ENCODE measurements at places on chromosomes 6 and 20. TPM values are rescaled to one million over a fixed set of nuclear protein-coding genes. Genes with fewer than 3 reads are reported as not detected.

COL10A1 gene
- 0.70 TPM for polyA plus RNA-seq

TXLNB gene
- 0.04 TPM for polyA plus RNA-seq

DEFB121 gene
- not detected for polyA plus RNA-seq

MAP7 gene
- 0.19 TPM for polyA plus RNA-seq

PI3 gene
- polyA plus RNA-seq: not detected

ITPA gene
- 52.6 TPM for polyA plus RNA-seq

NT5E gene
- polyA plus RNA-seq: 178 TPM

SLA2 gene
- not detected for polyA plus RNA-seq

LKAAEAR1 gene
- polyA plus RNA-seq: 0.16 TPM

HS3ST5 gene
- not detected for polyA plus RNA-seq

DNA sequence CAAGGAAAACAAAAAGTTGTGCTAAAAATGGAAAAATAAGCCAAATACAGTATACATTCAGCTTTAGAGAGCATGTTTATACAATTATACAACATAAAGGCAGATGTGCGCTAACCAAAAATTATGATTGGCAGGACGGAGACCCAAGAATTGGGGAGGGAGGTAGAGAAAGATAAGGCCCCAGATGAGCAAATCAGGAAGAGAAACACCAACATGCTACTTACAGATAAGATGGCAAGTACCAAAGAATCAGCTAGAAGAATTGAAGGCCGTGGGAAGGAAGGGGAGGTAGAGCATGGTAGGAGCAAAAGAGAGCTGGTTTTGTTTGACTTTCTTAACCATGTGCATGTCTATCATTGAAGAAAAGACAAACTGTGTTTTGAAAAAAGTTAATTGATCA is 45.4 kb downstream of the PRND start:
- no peak for DNase-seq

- peak; percentile 95 for DNase-seq
Observed at GRCh38 chr20:45336530-45337366, 11.5 kb downstream of the SDC4 start.

- peak; percentile 16 for DNase-seq
Observed at GRCh38 chr6:106628658-106629102, 618 bp downstream of the RTN4IP1 start.

DNA sequence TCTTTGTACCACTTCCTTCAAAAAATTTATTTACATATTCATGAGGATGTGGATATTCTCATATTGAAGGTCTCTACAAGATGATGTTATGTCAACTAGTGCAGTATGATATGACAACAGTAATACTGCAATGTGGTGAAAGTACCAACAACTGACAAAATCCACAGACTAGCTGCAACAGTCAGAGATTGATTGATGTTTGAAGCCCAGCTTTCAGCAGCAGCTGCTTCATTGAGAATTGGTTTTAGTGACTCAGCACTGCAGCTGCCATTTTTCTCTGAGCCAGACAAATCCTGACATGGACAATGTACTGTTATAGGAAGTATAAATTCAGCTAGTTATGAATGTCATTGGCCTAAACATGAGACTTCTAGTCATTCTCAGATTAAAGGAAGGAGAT is 53.8 kb downstream of the PKIB start:
- DNase-seq: no peak

DNA sequence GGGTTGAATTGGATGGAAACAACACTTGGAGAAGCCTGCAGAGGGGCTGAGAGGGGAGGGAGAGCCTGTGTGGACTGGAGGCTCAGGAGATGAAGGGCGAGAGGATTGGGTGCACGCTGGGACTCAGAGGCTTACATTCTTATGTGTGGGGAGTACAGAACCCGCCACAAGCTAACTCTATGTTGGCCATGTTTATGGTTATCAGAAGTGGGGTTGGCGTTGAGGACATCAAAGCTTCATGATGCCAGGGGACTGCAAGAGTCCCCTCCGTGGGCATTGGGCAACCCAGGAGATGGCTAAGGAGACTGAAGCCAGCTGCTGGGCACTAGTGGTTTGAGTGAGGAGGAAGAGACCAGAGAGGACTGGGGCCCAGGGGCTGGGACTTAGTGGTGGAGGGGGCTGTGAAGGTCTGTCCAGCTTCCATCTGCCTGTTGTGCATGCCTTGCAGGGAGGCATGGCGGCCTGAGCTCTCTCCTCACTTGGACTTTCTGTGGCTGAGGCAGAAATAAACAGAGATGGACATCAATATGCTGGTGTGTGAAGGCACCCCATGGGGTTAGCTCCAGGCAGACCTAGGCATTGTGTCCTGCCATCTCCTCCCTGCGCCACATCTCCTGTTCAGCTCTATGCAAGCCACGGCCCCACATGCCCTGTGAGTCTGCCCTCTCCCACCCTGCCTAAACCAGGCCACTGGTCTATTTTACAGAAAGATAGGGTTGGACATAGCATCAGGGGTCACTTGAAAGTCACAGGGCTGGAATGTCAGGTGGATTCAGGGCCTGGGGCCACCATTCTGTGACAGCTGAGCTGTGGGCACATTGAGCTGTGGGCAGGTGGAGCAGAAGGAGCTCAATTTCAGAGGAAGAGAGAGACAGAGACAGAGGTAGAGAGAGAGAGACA is 61.6 kb downstream of the PHACTR3 start:
- no peak for DNase-seq

GRCh38 chr6:119542037-119542436 is 192.5 kb upstream of the MAN1A1 start:
- no peak for DNase-seq

- DNase-seq: no peak
Observed at GRCh38 chr6:75363304-75363703, 78.7 kb upstream of the TMEM30A start.

- DNase-seq: no peak
Observed at GRCh38 chr6:143707697-143708096, 29.9 kb downstream of the PHACTR2 start.

GRCh38 chr6:82904860-82905259 is 160.8 kb downstream of the UBE3D start:
- DNase-seq: no peak

DNA sequence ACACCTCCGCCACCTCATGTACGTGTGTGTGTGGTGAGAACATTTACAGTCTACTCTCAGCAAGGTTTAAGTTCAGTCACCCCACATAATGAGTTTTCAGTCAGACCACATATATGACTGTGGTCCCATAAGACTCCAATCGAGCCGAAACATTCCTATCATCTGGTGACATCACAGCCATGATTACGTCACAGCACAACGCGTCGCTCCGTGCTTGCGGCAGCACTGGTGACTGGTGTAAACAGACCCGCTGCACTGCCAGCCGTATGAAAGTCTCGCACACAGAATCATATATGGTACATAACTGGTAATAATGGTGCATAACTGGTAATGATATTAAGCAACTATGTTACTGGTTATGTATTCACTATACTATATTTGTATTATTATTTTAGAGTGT is 150.7 kb downstream of the DLL1 start:
- no peak for DNase-seq

- DNase-seq: no peak
Observed at GRCh38 chr6:45415315-45415714, 37.6 kb upstream of the SUPT3H start.

- DNase-seq: no peak
Observed at GRCh38 chr6:152554851-152555250, 82.3 kb downstream of the SYNE1 start.

DNA sequence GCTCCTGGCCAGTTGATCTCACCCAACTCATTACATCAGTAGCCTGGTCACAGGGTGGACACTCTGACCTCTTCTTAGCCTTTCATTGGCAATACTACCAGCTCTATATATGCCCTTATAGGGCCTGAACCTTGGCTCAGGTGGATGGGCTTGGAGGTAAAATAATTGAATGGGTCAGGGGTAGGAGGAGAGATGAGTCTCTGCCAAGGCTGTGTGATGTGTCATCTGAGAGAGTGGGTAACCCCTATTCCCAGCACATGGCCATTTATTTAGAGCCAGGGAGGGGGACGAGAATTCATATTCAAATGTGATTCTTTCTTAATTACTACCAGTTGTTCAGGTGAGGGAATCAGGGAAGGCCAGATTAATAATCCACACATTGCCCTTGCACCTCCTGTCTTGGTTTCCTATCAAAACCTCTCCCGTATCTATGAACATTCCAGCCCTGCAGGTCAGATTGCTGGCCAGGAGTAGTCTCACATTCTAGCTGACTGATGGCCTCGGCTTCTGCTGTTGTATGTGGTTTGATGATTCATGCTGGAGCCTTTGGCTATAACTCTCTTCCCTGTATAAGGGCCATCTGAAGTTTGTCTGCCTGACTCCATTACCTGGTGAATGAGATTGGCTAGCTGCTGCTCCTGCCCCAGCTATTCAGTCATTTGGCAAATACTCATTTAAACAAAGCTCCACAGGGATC is 13.4 kb downstream of the C20orf173 start:
- DNase-seq: peak; percentile 86

DNA sequence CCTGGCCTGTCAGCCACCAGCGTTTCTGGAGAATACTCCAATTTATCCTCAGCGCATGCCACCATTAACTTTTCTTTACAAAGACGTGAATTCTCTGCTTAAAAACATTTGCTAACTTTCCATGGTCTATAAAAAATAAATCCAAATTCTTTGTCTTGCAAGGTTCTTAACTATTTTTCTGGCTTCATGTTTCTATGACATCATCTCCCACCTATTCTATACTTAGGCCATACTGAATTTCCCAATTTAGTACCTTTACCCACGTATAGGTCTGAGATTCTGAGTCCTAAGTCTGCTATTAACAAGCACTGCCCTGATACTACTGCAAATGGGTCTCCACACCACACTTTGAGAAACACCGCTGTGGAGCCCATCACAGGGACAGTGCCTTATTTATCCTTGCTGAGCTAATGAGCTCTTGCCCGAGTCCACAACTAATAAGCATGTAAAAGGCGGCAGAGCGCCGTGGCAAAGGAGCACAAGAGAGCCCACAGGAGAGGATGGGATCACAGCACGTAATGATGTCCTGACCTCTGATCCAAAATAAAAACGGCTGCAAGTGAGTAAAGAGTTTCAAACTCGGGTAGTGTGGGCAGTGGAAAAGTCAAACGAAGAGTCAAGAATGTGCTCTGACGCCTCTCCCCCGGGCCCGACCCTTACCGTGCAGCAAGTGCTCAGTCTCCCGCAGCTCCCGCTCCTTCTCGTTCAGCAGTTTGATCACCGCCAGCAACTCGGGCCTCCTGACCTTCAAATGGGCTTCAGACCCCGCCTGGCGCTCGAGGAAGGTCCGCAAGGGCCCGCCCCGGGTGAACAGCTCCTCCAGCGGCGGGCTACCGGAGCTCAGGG is 519 bp downstream of the MTRF1L start:
- DNase-seq: no peak

- DNase-seq: no peak
Observed at GRCh38 chr6:10558565-10558964, 37.4 kb downstream of the GCNT2 start.

DNA sequence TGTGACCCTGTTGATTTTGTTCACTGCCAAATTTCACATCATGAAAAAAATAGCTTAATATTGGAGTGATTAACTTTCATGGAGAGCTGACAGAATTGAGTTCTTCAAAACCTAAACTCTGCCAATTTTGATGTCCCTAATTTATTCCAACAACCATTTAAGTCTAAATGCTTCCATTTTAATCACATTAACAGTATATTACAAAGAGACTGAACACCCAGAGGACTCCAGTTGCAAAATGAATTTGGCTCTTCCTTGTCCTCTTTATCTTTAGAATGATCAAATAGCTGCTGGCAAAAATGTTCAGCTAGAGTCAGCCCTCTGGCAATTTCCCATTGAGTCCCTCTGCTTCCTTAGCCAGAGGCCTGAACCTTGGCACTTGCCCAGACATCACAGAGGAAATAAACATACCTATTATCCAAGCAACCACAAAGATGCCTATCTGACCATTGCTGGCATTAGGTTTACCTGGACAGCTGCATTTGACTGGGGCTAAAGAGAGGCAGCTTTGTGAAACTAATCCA is 299.0 kb upstream of the STXBP5 start:
- peak; percentile 42 for DNase-seq

- DNase-seq: peak; percentile 69
Observed at GRCh38 chr6:4820704-4821276, 44.6 kb downstream of the CDYL start.

DNA sequence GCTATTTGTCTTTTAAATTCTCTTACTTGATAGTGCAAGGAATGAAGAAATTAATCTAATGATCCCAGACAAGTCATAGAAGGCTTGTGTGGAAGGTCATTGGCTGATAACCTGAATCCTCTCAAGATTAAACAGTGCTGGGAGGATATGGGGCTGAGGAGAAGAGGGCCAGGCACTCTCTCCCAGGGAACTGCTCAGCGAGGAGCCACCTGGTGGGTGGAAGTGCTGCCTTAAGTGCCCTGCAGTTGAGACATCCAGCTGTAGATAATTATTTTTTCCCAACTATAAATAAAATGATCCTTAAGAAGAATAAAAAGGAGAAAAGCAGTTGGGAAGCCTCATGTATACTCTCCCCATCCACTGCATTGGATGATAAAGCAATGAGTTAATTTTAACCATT is 47.9 kb downstream of the BTBD3 start:
- peak; percentile 4 for DNase-seq

- no peak for DNase-seq
Observed at GRCh38 chr6:26545627-26546026, 7.5 kb downstream of the HMGN4 start.

- DNase-seq: no peak
Observed at GRCh38 chr6:125346201-125346925, 44.6 kb upstream of the HDDC2 start.

GRCh38 chr6:118656847-118657451 is 5.6 kb upstream of the CEP85L start:
- DNase-seq: no peak

GRCh38 chr6:57313009-57313408 is 4.4 kb upstream of the PRIM2 start:
- DNase-seq: no peak

GRCh38 chr20:3796477-3797225 is 541 bp downstream of the CDC25B start:
- no peak for DNase-seq

GRCh38 chr6:159116343-159116742 is 52.9 kb upstream of the FNDC1 start:
- DNase-seq: no peak

- DNase-seq: no peak
Observed at GRCh38 chr6:26404546-26404945, 2.5 kb downstream of the BTN3A1 start.

All from IMR-90 (cell line).